ENCODE measurements at places on chromosomes 11 and 22.

- DNase-seq, result no peak
Measured at GRCh38 chr22:24696551-24697001, 77.9 kb downstream of the PIWIL3 start.

DNA sequence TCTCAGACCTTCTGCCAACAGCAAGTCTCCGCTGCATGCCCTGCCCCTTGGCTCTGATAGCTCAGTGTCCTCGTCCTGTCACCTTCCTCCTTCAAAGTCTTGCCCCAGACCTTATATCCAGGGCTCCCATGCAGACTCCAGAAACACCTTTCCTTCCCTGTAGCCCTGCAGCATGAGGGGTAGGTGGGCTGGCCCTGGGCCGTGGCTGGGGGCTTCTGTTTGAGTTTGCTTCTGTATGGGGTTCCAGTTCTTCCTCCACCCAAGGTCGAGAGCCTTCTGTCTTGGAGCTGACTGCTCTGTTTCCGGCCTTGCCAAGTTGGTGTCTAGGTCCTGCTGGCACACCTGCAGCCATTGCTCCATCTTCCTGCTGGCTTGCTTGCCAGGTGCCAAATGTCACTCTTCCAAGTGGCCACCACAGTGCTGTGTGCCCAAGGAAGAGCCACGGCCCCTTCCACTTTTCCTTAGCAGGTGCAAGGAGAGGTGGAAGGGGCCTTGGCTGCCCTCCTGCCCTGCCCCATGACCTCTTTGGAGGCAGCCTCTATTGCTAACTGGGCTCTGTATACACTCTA lies 74.8 kb upstream of the NECTIN1 start:
- DNase-seq, result no peak

GRCh38 chr11:69333149-69333710 lies 39.3 kb downstream of the MYEOV start:
- no peak for DNase-seq

DNA sequence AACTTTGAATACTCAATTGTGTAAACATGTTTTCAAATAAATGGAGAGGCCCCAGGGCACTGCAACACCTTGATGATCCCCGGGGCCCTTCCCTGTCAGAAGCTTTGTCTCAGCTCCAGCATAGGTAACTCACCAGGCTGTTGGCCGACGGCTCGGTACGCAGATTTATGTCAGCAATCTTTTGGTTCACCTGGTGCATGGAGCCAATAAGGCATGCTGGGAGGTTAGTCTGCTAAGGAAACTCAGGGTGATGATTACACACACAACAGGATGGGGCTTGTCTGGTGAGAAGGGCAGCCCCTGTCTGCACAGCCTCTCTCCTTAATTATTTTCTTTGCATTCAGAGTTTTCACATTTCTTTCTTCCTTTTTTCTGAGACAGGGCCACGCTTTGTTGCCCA lies 10.8 kb downstream of the FAM227A start:
- DNase-seq, result no peak

DNA sequence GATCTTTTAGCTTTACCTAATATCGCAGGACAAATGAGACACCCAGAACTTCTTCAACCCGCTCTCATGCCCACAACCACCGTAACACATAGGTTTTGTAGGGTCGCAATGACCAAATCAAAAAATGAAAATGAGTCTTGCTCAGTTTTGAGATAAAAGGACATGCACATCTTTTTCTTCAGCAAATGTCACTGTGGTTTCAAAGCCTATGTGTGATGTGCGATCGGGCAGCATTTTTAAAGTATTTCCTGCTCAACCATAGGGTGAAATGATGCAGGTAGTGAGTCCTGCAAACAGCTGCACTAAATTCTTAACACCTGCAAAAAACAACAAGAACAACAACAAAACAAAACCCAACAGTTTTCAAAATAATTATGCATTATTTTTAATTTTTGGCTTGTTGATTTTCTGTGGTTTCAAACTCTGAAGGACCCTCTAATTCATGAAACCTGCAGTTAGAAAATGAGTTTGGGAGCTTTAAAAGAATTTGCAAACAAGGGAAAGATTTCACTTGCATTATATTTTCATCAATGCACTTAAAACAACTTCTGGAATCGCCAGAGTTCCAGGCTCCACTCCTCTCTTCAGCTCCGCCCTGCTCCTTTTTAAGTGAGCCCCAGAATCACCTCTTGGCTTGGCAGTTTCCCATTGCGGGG lies 79.4 kb downstream of the PRR5L start:
- no peak for DNase-seq

DNA sequence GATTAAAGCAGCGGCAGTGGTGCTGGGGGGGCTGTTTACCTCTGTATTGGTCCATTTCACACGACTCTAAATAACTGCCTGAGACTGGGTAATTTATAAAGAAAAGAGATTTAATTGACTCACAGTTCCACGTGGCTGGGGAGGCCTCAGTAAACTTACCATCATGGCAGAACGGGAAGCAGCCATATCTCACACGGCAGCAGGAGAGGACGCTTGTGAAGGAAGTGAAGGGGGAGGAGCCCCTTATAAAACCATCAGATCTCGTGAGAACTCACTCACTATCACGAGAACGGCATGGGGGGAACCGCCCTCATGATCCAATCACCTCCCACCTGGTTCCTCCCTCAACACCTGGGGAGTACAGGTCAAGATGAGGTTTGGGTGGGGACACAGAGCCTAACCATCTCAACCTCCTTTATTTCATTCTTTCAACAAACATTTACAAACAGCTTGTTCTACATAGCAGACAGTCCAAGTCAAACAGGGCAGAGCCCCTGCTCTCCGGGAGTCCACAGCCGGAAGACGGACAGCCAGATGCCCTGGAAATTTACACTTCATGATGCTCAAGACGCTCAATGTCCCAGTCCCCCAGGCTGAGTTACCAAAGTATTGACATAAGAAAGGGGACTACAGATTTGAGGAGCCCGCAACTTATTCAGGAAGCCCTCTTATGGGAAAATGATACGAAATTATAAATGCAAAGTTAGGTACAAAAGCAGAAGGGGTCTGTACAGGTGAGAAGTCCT lies 26.3 kb upstream of the HMGXB4 start:
- no peak for DNase-seq

- no peak for DNase-seq
Measured at GRCh38 chr22:18070556-18071306, 7.1 kb upstream of the PEX26 start.
